ENCODE measurements at places on chromosomes 13 and 19.

GRCh38 chr13:101449790-101450748 lies 2.4 kb upstream of the ITGBL1 start:
- no peaks in the 10 kb centered on the region for H3K4me1 ChIP-seq
- peaks cover 16% of the 10 kb centered on the region for H3K27me3 ChIP-seq
- H3K27ac ChIP-seq: no peak overlapping the region
- no peaks in the 10 kb centered on the region for H3K36me3 ChIP-seq

DNA sequence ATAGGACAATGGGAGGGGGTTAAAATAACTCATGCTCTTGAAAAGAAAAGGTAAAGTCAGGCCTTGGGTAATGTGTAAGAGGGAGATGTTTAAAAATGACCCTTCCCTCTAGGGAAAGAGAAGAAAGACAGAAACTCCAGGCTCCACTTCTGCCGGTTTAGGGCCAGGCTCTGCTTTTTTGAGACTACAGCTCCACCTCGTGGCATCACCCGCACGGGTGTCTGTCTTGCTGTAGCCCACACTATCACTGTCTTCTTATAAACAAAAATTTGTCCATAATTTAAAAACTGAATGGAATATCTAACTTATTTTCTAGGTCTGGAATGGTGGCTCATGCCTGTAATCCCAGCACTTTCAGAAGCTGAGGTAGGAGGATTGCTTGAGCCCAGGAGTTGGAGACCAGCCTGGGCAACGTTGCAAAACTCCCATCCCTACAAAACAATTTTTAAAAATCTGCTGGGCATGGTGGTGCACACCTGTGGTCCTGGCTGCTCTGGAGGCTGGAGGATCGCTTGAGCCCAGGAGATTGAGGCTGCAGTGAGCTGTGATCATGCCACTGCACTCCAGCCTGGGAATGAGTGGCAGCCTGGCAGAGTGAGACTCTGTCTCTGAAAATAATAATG lies 65.1 kb upstream of the GTF3A start:
- no peak overlapping the region for H3K4me3 ChIP-seq
- no peaks in the 10 kb centered on the region for H3K36me3 ChIP-seq
- H3K4me1 ChIP-seq: peaks cover 7% of the 10 kb centered on the region
- ATAC-seq: peak; percentile 58

- H3K27me3 ChIP-seq: no peaks in the 10 kb centered on the region
- no peaks in the 10 kb centered on the region for H3K4me1 ChIP-seq
- no peaks in the 10 kb centered on the region for H3K36me3 ChIP-seq
- ATAC-seq: no peak
These were observed 1725.2 kb downstream of the EFNB2 start for GRCh38 chr13:104810242-104810641.

DNA sequence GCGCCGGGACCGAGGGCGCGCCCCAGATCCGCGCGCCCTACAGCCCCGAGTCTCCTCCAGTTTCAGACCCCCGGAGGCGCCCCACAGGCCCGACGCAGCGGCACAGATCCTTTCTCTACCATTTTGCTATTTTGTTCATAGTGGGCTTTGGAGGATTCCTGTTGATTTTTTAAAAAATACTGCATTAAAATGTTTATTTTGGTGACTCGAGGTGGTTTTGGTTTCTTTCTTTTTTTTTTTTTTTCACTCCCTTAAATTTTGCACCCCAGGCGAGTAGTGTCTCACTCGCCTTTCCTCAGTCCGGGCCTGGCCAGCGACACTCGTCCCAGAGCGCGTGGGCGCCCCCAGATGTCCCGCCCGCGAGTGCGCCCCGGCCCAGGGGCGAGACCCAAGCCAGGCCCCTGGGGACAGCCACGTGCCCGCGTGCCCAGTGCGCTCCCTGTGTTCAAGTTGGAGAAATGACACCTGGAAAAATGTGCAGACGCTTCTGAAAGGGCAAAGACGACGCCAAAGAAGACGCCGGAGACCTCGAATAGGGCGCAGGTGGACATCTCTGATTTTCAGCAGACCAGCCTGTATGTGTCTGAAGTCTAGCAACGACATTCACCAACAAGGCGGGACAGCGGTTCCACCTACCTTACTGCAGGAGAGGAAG lies 471 bp upstream of the INSR start:
- H3K27ac ChIP-seq: peak overlapping the region; percentile 92
- H3K4me3 ChIP-seq: peak overlapping the region; percentile 89
- no peaks in the 10 kb centered on the region for H3K4me1 ChIP-seq
- peaks cover 13% of the 10 kb centered on the region for H3K27me3 ChIP-seq

DNA sequence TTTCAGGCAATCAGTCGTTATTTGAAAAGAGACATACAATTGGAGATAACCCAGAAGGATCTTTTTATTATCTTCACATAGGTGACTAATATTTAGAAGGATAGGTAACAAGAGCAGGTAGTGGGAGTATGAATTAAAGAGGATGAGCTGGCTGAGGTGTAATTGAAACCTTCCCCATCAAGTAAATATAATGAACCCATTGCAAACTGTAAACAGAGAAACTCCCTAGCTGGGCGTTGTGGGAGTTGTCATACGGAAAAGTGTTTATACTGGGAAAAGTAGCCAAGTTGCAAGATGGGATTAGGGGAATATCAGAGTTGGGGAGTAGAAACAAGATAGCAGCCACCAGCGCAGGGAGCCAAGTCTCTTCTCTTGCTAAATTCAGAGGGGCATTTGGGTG lies 448.4 kb downstream of the COG6 start:
- ATAC-seq: no peak
- H3K4me1 ChIP-seq: no peaks in the 10 kb centered on the region
- H3K27ac ChIP-seq: no peak overlapping the region
- no peaks in the 10 kb centered on the region for H3K27me3 ChIP-seq

DNA sequence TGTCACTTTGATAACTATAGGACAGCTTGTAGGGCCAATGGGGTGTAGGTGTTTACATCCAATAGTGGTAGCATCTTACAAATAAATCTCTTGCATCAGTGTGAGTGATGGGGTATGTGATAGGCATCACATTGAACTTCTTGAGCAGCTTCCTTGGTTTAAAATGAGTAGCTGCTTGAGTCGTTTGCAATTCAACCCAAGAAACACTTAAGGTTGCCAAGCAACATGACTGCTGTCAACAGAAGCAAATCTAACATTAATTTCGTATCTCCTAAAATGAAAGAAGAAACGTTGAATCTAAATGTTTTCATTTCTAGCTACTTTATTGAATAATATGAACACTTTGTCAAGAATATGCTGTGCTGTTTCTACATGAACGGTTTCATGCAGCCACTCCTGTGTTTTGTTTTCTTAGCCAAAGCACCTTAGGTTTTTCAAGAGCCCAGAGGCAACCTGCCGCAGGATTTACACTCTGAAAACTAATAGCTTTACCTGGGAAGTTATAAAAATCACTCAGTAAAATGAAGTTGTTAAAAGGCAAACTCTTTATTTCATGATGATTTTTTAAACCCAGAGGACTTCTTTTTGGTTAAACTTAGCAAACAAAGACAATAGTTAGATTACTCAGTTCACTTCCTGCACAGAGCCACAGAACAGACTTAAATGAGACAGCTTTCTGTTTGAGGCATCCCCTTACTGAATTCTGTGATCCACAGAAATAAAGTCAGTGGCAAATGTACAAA lies 305.2 kb downstream of the MTUS2 start:
- no peak for ATAC-seq
- H3K27ac ChIP-seq: peak overlapping the region; percentile 26
- H3K36me3 ChIP-seq: no peaks in the 10 kb centered on the region

- no peak overlapping the region for H3K27ac ChIP-seq
- H3K36me3 ChIP-seq: no peaks in the 10 kb centered on the region
- no peak for ATAC-seq
- H3K4me1 ChIP-seq: no peaks in the 10 kb centered on the region
These were observed 150.6 kb upstream of the TSC22D1 start for GRCh38 chr13:44726778-44727177.

GRCh38 chr13:99797691-99798090 lies 173.9 kb downstream of the ZIC5 start:
- H3K27ac ChIP-seq: no peak overlapping the region
- H3K36me3 ChIP-seq: no peaks in the 10 kb centered on the region
- H3K4me1 ChIP-seq: no peaks in the 10 kb centered on the region

GRCh38 chr13:75294110-75294509 lies 187.9 kb downstream of the TBC1D4 start:
- H3K4me1 ChIP-seq: no peaks in the 10 kb centered on the region
- no peaks in the 10 kb centered on the region for H3K27me3 ChIP-seq
- peaks cover 35% of the 10 kb centered on the region for H3K36me3 ChIP-seq
- no peak for ATAC-seq
- no peak overlapping the region for H3K27ac ChIP-seq
- no peak overlapping the region for H3K4me3 ChIP-seq

GRCh38 chr19:41174297-41174928 lies 18.6 kb upstream of the CYP2S1 start:
- no peaks in the 10 kb centered on the region for H3K36me3 ChIP-seq
- ATAC-seq: no peak
- no peak overlapping the region for H3K27ac ChIP-seq
- H3K4me3 ChIP-seq: no peak overlapping the region
- no peaks in the 10 kb centered on the region for H3K27me3 ChIP-seq

- no peaks in the 10 kb centered on the region for H3K36me3 ChIP-seq
- H3K27me3 ChIP-seq: peaks cover 16% of the 10 kb centered on the region
- H3K4me1 ChIP-seq: no peaks in the 10 kb centered on the region
- no peak overlapping the region for H3K27ac ChIP-seq
- no peak overlapping the region for H3K4me3 ChIP-seq
These were observed 92.8 kb upstream of the FARP1 start for GRCh38 chr13:98050041-98050466.

GRCh38 chr19:19817357-19817756 lies 4.2 kb downstream of the ZNF506 start:
- no peaks in the 10 kb centered on the region for H3K27me3 ChIP-seq
- H3K36me3 ChIP-seq: no peaks in the 10 kb centered on the region
- peaks cover 50% of the 10 kb centered on the region for H3K4me1 ChIP-seq
- no peak overlapping the region for H3K27ac ChIP-seq

- H3K4me3 ChIP-seq: no peak overlapping the region
- H3K4me1 ChIP-seq: no peaks in the 10 kb centered on the region
- no peaks in the 10 kb centered on the region for H3K27me3 ChIP-seq
- no peak for ATAC-seq
These were observed 432.2 kb downstream of the OLFM4 start for GRCh38 chr13:53460796-53461195.

- ATAC-seq: no peak
- H3K4me3 ChIP-seq: no peak overlapping the region
- H3K27ac ChIP-seq: no peak overlapping the region
These were observed 1736.2 kb downstream of the SLITRK5 start for GRCh38 chr13:89407357-89407756.

- no peak overlapping the region for H3K4me3 ChIP-seq
- no peak overlapping the region for H3K27ac ChIP-seq
- ATAC-seq: no peak
- peaks cover 100% of the 10 kb centered on the region for H3K36me3 ChIP-seq
These were observed 11.7 kb downstream of the SMG9 start for GRCh38 chr19:43743059-43743458.

GRCh38 chr13:23996456-23996855 lies 99.2 kb upstream of the C1QTNF9B start:
- no peaks in the 10 kb centered on the region for H3K36me3 ChIP-seq
- H3K4me1 ChIP-seq: no peaks in the 10 kb centered on the region
- no peak for ATAC-seq
- no peak overlapping the region for H3K27ac ChIP-seq
- H3K27me3 ChIP-seq: no peaks in the 10 kb centered on the region
- H3K4me3 ChIP-seq: no peak overlapping the region

GRCh38 chr19:3708207-3708931 lies at the start of gene TJP3:
TJP3 (plus strand) TSS chr19:3708384; CDS start chr19:3728433, 20,049 bp downstream.
- H3K4me3 ChIP-seq: no peak within 1 kb of the TSS
- H3K27me3 ChIP-seq: no peaks in the 10 kb centered on the region
- no peaks in the 10 kb centered on the region for H3K36me3 ChIP-seq
- no peak for ATAC-seq
- no peak within 1 kb of the TSS for H3K27ac ChIP-seq

DNA sequence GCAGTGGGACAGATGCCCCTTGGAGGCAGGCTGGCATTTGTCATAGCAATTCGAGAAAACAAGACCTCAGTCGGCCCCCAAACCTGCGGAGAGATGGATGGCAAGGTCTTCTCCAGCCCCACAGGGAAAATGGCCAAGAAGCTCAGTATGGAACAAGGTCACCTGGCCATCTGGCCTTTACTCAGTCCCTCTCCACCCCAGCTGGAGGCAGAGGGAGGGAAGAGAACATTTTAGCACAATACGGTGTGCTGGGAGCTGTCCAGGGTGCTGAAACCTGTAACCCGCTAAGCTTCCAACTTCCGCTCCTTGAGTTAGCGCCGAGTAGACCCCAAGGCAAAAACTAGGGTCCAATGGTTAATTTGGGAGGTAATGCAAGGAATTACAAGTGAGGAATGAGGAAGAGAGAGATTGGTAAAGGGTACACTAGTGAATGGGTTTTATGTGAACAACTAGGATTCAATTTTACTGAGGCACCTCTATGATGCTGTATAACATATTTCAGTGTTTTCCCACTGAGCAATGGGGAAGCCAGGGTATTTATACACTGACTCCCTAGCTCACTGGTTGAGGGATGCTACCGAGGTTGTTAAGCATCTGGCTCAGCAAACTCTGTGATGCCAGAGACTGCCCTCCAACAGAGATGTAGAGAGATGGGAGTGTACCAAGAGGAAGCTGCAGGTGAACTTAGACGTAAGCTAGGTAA lies 64.3 kb downstream of the CACNA1A start:
- no peaks in the 10 kb centered on the region for H3K36me3 ChIP-seq
- H3K4me3 ChIP-seq: no peak overlapping the region
- H3K27me3 ChIP-seq: no peaks in the 10 kb centered on the region
- ATAC-seq: no peak
- no peak overlapping the region for H3K27ac ChIP-seq

All from gastroesophageal sphincter (tissue), 4 donors.